ENCODE measurements at places on chromosomes 2 and 18.

- DNase-seq, result peak; percentile 61
Measured at GRCh38 chr18:9017905-9018227, 84.6 kb upstream of the NDUFV2 start.

DNA sequence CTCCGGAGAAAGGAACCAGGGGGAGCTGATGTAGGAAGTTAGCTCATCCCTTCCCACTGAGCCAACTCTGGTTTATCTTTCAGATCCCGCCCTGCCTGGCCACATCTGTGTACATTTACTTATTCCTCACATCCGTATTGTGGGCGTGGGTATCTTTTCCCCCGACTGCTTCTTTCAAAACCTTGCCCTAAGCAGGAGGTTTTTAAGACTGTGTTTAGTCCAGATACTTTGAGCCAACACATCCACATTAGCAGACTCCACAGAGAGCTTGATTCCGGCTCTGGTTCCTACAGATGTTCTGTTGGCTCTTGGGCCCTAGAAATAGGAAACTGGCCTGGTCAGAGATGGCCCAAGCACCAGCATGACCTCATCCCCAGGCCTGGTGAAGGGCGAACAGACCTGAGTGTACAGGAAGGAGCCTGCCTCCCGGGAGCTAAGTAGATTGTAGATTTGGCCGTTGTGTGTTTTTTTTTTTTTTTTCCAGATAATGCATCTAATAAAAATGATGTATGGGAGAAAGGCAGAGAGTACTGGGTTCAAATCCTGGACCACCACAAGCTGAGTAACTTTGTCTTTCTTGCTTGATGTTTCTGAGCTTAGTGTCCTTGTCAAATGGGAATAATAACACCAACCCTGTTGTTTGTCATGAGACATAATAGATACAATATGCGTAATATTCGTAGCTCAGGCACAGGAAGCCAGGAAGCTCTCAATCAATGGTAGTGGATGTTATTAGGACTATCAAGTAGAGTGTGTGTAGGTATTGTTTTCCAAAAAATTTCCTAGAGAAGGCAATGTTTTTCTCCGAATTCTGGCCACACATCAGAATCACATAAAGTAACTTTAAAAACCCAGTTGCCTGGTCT lies 92.3 kb downstream of the PRKCE start:
- no peak for DNase-seq

- no peak for DNase-seq
Measured at GRCh38 chr2:226123300-226123699, 676.3 kb downstream of the IRS1 start.

- no peak for DNase-seq
Measured at GRCh38 chr2:186544255-186544675, 45.6 kb upstream of the ITGAV start.

GRCh38 chr2:6692056-6692455 lies 173.7 kb downstream of the CMPK2 start:
- DNase-seq, result no peak

DNA sequence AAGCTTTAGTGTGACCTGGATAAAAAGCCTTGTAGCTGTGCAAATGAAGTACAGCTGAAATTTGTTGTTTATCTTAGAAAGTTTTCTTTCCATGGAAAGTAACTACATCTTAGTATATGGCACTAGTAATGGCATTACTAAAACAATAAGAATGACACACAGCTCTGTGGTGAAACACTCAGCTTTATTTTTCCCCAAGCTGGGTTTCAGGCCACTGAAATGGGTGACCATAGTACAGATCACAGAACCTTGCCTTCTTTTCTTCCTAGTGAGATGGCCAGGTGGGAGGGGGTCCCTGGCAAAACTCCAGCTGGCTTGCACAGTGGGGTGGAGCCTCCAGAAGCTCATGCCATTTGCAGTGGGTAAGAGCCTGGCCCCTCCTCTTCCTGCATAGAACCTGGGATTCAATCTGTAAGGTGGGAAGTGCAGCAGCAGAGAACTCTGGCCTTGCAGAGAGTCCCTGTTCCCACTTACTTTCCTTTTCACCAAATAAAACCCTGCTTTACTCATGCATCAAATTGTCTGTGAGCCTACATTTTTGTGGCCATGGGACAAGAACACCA lies 17.6 kb upstream of the GRP start:
- no peak for DNase-seq

DNA sequence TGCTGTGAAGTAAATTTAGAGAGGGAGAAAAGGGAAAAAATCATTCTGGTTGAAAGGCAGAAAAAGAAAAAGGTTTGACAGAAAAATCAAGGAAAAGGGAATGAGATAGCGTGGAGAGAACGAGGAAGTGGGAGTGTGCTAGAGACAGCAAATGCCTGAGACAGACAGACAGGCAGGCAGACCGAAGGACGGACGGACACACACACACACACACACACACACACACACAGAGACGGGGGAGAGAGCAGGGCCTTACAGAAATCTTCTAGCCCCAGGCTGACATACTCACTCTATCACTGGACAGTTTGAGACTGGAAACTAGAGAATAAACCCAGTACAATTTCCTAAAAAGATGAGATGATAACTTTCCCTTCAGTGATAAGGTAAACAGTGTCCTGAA lies 238.4 kb downstream of the ZNF521 start:
- DNase-seq, result no peak

- DNase-seq, result peak; percentile 18
Measured at GRCh38 chr2:64019975-64020528, 824 bp upstream of the VPS54 start.

- no peak for DNase-seq
Measured at GRCh38 chr2:1306014-1306686, 107.1 kb upstream of the TPO start.

DNA sequence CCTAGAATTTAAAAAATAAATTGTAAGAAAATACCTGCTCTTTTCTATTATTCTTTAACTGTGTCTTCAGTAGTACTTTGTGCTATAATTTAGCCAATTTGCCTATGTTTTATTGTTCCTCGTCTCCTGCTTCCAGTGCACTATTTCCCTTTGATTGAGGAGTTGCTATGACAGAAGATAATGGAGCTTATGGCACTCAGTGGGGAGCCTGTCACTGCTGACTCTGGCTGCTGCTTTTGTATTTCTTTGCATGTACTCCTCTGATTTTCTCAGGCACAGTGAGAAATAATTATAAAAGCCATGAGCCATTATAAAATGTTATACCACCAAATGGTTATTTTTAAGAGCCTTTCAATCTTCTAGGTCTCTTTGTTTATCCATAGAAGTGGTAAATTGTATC lies 1310.8 kb upstream of the SLC39A10 start:
- DNase-seq, result no peak

- DNase-seq, result no peak
Measured at GRCh38 chr18:79529991-79530390, 134.3 kb downstream of the NFATC1 start.

DNA sequence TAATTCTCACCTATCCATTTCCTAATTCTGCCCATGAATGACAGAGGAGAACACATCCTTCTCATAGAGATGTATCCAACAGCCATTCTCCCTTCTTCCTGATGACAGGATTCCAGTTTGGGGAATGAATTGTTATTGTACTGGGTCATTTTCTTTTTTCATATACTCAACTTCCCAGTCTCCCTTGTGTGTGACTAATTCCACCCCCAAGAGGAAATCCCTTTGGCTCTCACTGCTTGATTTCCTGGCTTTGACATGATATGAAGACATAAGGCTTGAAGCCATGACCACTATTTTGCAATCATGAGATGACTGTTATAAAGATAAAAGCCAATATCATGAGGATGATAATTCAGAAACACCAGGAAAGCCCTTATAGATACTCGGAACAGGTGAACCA lies 384.7 kb upstream of the ACVR2A start:
- DNase-seq, result no peak

DNA sequence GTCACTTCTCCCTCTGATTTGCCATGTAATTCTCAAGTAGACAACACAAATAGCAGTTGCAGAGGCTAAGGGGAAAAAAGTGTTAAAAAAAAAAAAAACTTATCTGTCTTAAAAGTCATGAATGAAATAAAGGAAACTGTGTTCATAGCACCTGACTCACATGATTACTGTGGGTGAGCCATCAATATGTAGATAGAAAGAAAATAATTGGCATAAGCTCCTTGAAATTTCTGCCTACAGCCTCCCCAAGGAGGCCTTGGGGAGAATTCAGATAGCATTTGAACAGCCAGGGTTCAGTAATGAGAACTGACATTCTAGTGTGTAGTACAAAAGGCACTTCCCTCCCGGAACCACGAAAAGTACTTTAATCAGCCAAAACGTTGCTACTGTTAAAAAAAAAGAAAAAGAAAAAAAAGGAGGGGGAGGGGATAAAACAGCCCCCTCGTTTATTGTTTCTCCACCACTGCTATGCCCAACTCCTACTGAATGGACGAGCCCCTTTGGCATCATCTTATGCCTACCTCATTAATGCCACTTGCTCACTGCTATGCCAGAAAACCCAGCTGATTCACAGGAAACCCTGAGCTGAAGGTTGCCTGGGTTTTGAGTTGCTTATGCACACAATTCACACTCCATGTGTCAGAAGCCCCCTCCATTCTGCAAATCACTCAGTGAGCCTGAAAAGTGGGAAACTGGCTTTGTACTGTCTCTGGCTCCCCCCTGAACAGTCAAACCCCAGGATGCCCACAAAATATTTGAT lies 65.5 kb upstream of the KLF7 start:
- no peak for DNase-seq

DNA sequence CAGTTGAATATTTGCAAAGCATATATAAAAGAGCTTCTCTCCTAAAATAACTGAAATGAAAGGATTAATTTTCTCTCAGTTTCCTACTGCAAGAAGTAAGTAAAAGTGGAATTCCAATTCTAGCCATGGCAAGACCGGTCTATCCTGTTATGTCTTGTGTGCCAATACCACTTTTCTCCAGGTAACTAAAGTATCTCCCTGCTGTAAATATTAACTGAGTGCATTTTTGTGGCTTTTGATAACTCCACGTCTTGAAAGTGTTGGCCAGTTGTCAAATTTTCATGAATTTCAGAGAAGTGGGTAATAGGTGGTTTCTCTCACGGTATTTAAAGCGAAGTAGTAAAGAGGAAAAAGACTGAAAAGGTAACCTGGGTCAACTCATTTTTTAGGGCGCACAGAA lies 225.9 kb downstream of the NEDD4L start:
- DNase-seq, result no peak

- DNase-seq, result no peak
Measured at GRCh38 chr2:121860758-121861227, 105.3 kb downstream of the TSN start.

DNA sequence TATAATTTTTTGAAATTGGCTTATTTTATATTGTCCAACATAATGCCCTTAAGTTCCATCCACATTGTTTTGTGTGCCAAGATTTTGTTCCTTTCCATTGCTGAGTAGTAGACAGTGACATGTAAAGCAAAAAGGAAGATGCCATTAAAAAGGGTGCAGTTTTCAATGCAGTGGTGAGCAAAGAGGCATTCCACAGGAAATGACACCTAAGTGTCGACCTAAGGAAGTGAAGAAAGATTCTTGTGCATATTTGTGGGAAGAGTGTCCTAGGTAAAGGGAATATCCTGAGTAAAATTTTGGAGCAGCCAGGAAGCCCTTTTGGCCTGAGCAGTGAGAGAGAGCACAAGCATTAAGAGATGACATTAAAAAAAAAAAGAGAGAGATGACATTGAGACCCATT lies 1099.9 kb downstream of the DPP10 start:
- DNase-seq, result no peak

DNA sequence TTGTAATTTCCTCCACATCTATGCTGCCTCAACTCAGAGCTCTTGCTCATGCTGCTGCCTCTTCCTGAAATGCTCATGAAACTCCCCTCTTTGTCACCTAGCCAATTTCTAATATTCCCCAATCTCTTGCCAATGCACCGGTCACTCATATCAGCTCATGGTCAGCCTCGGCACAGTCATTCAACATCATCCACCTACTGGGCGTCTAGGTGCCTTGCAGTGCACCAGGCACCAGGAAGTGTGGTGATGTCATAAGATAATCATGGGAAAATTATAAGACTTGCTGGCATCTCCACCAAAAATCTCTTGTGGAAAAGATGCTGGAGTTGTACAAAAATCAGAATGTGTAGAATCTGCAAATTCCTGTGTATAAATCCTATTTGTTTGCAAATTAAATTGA lies 52.6 kb upstream of the RAB27B start:
- DNase-seq, result no peak

- no peak for DNase-seq
Measured at GRCh38 chr2:29042561-29043075, 31.7 kb downstream of the PCARE start.

- no peak for DNase-seq
Measured at GRCh38 chr2:141399270-141399669, 731.5 kb downstream of the LRP1B start.

GRCh38 chr2:70094978-70095719 lies 7.9 kb downstream of the PCBP1 start:
- peak; percentile 98 for DNase-seq

- DNase-seq, result no peak
Measured at GRCh38 chr2:141942006-141942789, 188.6 kb downstream of the LRP1B start.

DNA sequence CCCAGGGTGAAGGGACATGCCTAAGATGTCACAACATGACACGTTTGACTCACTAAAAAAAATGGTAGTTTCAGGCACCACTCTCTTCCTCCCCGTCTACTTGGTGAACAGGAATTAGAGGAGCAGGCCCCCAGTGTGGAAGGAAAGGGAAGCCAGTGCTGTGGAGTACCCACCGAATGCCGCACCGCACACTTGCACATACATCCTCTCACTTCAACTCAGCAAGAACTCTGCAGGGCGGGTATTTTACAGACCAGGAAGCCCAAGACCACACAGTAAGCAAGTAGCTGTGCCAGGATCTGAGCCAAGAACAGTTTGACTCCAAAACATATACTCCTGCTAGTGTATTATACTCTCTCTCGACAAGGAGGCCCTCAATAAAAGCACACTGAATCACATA lies 69.8 kb downstream of the BCL2 start:
- peak; percentile 45 for DNase-seq

DNA sequence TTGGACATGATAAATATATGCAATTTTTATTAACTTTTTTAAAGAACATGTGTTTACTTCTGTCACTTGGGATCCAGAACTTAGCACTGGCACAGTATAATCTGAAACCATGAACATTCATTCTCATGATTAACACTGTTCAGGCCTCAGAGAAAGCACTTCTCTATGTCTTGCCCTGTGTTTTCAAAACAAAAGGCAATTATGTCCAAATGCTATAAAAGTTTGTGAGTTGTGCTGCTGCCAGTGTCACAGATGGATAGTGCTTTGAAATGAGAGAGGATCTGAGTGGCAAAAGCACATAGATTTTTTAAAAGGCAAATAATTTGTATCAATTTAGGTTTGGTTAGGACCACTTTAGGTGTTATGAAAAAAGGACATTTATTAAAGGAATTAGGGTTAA lies 470.5 kb upstream of the FAM98A start:
- no peak for DNase-seq

All from MV-4-11 (cell line).